CD14-positive monocyte (primary cell): ENCODE measurements at places on chromosomes 2 and 18. TPM values are rescaled to one million over a fixed set of nuclear protein-coding genes. Genes with fewer than 3 reads are reported as not detected.

GRCh38 chr2:232299084-232299483 is 79.5 kb upstream of the ALPP start:
- no peak overlapping the region for H3K27ac ChIP-seq
- H3K4me1 ChIP-seq: peaks cover under 1% of the 10 kb centered on the region
- no peaks in the 10 kb centered on the region for H3K27me3 ChIP-seq
- DNase-seq: no peak
- no peak overlapping the region for H3K4me3 ChIP-seq

GRCh38 chr2:228549441-228550007 is 368.0 kb upstream of the SPHKAP start:
- H3K27ac ChIP-seq: no peak overlapping the region
- no peaks in the 10 kb centered on the region for H3K4me1 ChIP-seq
- H3K36me3 ChIP-seq: no peaks in the 10 kb centered on the region
- H3K4me3 ChIP-seq: no peak overlapping the region
- no peaks in the 10 kb centered on the region for H3K27me3 ChIP-seq
- DNase-seq: no peak

ZNF142 gene
- 0.72 TPM for polyA plus RNA-seq

- no peak overlapping the region for H3K27ac ChIP-seq
- no peak overlapping the region for H3K4me3 ChIP-seq
- no peaks in the 10 kb centered on the region for H3K4me1 ChIP-seq
- H3K36me3 ChIP-seq: no peaks in the 10 kb centered on the region
- no peak for DNase-seq
Measured at GRCh38 chr2:138956116-138956515, 175.9 kb upstream of the NXPH2 start.

PDE11A gene
- polyA plus RNA-seq: not detected

ZAP70 gene
- polyA plus RNA-seq: 0.30 TPM

CHRNG gene
- not detected for polyA plus RNA-seq
